ENCODE measurements at places on chromosomes 4 and X. TPM values are rescaled to one million over a fixed set of nuclear protein-coding genes. Genes with fewer than 3 reads are reported as not detected.

DNA sequence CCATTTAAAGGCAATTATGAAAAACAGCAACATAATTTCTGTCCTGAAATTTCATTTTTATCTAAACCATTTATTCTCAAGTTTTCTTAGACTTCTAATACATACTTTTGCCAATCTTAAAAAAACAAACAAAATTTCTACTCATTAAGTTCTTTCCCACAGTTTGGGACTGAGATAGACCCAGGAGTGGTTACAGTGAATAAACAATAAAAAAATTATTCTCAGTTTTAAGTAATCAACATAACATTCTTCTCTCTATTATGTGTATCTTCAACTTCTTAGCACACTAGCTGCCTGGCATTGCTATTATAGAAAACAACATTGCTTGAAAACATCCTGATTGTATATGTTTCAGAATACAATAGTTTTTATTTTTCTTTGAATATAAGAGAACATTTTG is 532.8 kb downstream of the IL15 start:
- no peak for DNase-seq
- H3K4me1 ChIP-seq = no peaks in the 10 kb centered on the region
- no peak overlapping the region for H3K4me3 ChIP-seq
- H3K36me3 ChIP-seq = no peaks in the 10 kb centered on the region

GRCh38 chr4:109301651-109302360 is 652 bp downstream of the COL25A1 start:
- H3K27me3 ChIP-seq = peaks cover 26% of the 10 kb centered on the region
- no peak overlapping the region for H3K27ac ChIP-seq
- H3K4me3 ChIP-seq = peak overlapping the region; percentile 64
- H3K36me3 ChIP-seq = no peaks in the 10 kb centered on the region
- peaks cover 15% of the 10 kb centered on the region for H3K4me1 ChIP-seq
- no peak for DNase-seq

- H3K4me3 ChIP-seq = no peak overlapping the region
- no peaks in the 10 kb centered on the region for H3K27me3 ChIP-seq
- peak overlapping the region; percentile 57 for H3K27ac ChIP-seq
- H3K4me1 ChIP-seq = peaks cover 45% of the 10 kb centered on the region
- H3K36me3 ChIP-seq = no peaks in the 10 kb centered on the region
Measured at GRCh38 chr4:169234137-169234855, 36.5 kb downstream of the SH3RF1 start.

DNA sequence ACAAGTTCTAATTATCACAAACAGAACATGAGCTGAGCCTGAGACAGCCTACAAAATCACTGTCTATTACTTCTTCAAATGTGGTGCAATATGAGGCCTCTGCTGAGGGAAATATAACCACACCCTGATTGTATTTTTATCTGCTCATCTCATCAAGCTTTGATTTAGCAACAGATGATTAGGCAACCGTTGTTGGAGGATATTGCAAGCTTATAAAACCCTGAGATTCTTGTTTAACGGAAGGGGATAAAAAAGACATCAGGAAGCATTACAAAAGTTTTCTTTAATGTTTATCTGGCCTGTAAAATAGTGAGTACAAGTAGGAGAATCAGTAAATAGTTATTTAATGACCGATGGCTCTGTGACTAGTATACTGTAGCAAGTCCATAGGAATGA is 108.5 kb downstream of the ZNF330 start:
- DNase-seq = no peak
- H3K4me1 ChIP-seq = peaks cover 20% of the 10 kb centered on the region
- H3K27ac ChIP-seq = peak overlapping the region; percentile 30
- H3K4me3 ChIP-seq = no peak overlapping the region
- H3K36me3 ChIP-seq = no peaks in the 10 kb centered on the region

DNA sequence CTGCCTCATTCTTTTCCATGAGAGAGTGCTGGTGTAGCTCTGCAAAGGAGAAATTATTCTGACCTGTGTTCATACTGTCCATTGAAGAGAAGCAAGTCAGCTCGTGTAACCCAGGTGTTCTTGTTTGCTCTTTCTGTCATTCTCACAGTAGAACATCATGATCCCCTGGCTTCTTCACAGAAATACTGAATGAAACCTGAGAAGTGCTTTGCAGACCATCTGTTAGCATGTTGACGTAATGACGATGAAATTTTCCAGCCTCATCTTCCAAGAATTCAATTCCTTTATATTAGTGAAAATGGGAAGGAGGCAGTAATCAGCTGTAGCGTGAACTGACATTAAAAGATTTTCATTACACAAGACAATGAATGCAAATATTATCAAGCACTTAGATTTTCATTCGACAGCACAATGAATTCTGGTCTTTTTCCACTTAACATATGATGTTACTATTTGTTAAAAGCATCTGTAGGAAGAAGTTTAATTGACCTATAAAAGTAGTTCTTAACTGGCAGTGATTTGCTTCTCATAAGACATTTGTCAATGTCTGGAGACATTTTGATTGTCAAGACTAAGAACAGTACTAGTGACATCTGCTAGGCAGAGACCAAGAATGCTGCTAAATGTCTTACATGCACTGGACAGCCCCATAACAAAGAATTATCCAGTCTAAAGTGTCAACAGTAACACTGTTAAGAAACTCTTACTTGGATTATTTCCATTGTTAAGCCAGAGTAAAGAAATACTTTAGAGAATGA is 246.3 kb downstream of the BANK1 start:
- no peaks in the 10 kb centered on the region for H3K4me1 ChIP-seq
- H3K4me3 ChIP-seq = no peak overlapping the region
- H3K36me3 ChIP-seq = no peaks in the 10 kb centered on the region
- DNase-seq = no peak
- no peaks in the 10 kb centered on the region for H3K27me3 ChIP-seq

Gene PGRMC1
- 62.6 TPM for total RNA-seq

GRCh38 chrX:81890521-81890920 is 688.6 kb downstream of the SH3BGRL start:
- no peak overlapping the region for H3K27ac ChIP-seq
- no peak overlapping the region for H3K4me3 ChIP-seq
- no peaks in the 10 kb centered on the region for H3K27me3 ChIP-seq
- DNase-seq = no peak

GRCh38 chr4:93466446-93466845 is 362.1 kb upstream of the ATOH1 start:
- no peak overlapping the region for H3K4me3 ChIP-seq
- H3K27ac ChIP-seq = no peak overlapping the region
- H3K36me3 ChIP-seq = no peaks in the 10 kb centered on the region
- no peak for DNase-seq

All from suprapubic skin (tissue), 4 donors.